ACHN (cell line): ENCODE measurements at places on chromosomes 7 and 10.

DNA sequence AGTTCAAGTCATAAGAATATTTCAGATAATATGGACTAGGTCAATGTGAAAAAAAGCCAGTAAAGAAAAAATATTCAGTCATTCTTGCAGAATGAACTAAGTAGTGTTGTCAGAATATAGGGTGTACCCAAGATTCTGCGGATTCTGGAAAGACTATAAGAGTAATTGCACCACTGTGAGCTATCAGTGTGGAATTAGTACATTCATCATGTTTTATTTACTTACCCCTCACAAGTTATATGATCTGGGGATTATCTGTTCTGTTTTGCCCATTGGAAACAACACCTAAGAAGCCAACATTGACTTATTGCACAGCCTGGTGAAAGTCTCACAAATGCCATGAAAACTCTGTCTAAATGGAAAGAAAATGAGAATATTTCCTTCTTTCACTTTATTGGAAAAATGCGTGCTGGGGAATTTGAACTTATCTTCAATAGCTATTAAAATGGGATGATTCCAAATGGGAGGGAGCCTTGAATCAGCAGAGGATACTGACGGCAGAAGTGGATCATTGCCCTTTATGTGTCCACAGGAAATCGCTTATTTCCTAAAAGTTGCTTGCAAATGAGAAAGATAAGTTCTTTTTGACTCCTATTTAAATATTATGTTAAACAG is 563.3 kb upstream of the POM121L12 start:
- no peak for DNase-seq

- no peak for DNase-seq
Measured at GRCh38 chr10:121595351-121595805, 2.9 kb downstream of the FGFR2 start.

DNA sequence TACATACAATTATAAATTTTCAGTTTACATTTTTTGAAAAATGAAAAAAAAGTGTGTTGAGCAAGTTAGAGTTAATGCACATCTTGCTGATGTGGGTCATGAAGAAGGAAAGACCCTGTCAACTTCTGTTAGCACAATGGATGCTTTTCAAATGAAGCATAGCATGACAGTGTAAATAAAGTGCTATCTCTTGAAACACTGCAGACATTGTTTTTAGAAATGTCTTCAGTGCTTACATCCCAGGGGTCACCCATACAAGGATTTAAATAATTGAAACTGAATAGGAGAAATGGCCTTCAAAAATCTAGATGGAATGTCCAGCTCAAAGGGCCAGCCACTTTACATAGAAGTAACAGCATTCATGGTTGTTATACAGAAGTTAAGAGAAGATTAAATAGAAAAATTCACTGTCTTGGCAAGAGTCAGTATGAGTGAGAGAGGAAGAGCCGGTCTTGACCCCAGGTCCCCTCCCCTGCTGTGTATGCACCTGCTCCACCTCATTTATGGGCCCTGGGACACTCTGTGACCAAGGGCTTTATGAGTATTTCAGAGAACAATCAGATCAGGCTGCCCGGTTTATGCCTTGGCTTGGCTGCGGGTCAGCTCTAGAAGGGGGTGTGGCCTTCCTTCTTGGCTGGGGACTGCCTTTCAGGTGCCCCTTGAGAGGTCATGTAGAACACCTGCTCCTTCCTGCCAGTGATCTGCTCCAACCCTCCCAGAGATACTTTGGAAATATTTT is 237.7 kb upstream of the TMEM72 start:
- no peak for DNase-seq

- DNase-seq: no peak
Measured at GRCh38 chr7:121410829-121411596, 14.9 kb upstream of the FAM3C start.

GRCh38 chr10:58280477-58280876 is 11.5 kb downstream of the CISD1 start:
- no peak for DNase-seq

DNA sequence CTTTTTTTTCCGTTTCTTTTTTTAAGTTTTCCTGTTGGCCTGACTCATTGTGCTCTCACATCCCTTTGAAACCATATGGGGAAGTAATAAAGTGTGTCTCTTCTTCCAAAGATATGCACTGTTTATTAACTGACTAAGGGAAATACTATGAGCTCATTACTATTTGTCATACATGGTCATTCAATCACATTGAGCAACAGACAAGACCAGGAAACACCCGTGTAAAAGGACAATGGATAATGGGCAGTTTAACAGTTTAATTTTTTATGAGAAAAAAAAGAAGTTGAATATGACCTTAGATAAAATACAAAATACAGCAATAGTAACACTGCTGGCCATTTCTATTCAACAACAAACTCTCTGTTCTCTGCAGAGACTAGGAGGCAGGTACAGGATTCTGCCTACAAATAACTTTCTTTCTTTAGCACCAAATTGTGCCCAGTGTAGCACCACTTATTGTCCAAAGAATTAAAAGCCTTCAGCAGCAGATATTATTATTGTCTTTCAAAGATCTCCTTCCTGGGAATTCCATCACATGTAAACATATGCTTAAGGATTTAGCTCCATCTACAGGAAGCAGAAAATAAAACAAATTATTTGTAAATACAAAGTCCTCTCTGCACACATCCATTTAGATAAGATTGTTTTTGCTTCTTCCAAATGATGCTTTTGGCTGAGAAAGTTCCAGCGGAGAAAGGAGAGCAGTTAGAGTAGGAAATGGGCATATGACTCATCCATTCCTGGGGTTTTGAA is 55.0 kb upstream of the AKR1E2 start:
- peak; percentile 84 for DNase-seq

GRCh38 chr10:108388706-108389105 is 1224.2 kb upstream of the SORCS1 start:
- DNase-seq: no peak

DNA sequence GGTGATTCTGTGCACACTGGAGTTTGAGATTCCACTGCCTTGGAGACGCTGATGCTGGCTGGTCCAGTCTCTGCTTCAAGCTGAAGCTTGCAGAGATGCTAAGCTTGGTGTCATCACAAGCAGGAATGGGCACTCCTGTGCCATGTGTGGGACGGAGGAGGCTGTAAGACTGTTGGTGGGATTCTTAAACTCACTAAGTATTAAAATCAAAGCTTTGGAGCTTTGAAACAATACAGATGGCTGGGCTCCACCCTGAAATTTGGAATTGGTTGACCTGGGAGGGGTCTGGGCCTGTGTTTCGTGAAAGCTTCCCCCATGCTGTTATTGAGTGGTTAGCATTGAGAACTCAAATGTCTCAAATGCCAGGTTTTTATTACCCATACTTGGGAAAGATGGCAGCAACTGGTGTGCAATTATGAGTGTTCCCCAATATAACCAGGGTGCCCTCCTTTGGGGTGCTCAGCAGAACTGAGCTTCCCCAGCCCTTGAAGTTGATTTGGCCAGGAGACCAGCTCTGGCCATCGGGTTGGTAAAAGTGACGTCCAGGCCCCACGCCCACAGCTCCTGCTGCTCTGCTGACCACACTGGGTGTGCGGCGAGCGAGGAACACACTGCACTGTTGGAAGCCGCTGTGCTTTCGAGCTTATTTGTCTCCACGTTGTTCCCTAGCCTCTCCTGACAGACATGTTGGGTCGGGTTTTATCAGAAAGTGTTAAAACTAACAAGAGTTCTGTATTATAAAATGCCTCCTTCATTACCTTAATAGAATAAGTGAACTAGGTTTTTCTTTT is 377.7 kb downstream of the GLRX3 start:
- DNase-seq: no peak

DNA sequence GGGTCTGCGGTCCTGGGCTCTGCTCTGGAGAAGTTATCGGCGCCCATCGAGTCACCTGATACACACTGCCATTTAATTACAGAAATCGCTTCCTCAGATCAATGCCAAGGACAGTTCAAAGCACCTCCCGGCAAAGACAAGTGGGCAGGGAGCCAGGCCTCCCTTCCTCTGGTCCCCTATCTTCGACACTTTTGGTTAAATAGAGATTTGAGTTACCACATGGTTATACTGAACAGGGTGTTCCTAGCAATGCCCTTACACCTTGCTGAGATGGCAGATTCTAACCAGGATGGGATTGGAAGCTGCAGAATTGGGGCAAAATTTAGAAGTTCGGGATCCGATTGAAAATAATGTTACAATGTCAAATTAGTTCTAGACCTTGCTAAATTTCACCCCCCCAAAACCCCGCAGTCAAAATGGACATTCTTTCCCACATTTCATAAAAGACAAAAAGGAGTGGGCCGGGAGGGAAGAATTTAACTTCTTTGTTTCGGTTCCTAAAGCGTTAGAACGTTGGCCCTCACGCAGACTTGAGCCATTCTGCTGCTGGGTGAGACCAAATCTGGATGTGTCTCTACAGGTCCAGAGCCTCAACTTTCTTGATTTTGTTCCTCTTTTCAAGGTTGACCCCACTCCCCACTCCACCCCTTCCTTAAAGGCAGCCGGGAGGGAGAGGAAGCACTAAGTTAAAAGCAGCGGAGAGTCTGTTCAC is 2.2 kb upstream of the DLX5 start:
- DNase-seq: no peak

DNA sequence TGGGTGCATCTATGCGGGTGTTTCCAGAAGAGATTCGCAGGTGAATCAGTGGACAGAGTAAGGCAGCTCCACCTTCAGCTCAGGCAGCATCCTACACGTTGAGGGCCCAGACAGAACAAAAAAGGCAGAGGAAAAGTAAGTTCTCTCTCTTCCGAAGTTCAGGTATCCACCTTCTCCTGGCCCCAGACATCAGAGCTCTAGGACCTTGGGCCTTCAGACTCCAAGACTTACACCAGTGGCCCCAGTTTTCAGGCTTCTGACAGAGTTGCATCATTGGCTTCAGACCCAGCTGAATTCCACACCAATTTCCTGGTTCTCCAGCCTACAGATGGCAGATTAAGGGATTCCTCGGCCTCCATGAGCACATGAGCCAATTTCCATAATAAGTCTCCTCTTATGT is 102.2 kb upstream of the GPR26 start:
- DNase-seq: no peak

- no peak for DNase-seq
Measured at GRCh38 chr7:158647475-158647792, 57.2 kb downstream of the NCAPG2 start.

- DNase-seq: no peak
Measured at GRCh38 chr10:59803714-59804113, 50.5 kb upstream of the MRLN start.

DNA sequence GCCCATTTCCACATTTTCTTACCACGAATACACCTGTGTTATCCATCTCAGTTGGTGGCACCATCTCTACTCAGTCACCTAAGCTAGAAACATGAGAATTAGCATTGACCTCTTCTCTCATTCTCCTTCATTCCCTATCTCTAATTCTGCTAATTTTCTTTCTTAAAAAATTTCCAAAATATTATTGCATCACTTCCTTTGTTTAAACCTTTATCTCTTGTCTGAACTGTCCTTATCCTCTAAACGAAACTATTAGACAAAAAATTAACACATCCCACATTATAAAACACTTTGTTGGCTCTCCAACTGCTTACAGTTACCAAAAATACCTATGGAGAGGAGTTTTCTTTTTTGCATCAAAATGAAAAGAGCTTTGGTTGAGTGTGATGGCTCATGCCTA is 18.3 kb downstream of the TAF3 start:
- DNase-seq: no peak

GRCh38 chr7:6148724-6149360 is 117.7 kb downstream of the ANKRD61 start:
- DNase-seq: no peak

GRCh38 chr10:62047960-62048383 is 146.5 kb downstream of the ARID5B start:
- no peak for DNase-seq

GRCh38 chr7:88576720-88577119 is 182.8 kb upstream of the ZNF804B start:
- no peak for DNase-seq

GRCh38 chr7:4269086-4269485 is 413.0 kb upstream of the FOXK1 start:
- no peak for DNase-seq

DNA sequence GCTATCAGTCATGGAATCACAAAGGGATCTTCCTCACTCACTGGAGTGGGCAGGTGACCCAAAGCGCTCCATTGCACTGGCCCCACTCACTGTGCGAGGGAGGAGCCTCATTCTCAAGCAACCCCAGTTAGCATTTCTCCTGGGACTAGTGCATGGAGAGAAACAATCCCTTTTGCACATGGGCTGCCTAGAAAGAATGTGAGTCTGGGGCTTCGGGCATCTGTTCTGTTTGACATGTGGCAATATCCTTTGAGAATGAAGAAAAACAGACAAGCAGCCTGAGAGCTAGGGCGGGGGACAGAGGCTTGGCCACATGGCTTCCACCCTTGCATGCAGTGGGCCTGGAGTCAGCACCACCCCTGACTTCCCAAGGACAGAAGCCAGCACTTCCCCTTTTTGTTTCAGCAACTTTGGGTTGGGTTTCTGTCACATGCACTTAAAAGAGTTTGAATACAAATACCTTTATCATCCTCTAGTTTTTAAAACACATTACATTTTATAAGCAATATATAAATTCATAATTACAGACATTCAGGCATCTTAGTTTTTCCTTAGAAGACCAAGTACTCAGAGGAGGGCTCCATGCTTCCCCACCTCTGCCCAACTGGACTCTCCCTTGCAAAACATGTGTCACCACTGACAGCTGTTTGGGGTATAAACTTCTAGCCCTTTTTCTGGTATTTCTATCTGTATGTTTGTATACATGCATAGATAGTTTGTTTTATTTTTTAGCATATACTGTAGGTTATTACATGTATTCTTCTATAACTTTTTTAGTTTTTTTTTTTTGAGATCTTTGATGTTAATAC is 73.8 kb downstream of the RBM20 start:
- DNase-seq: no peak

GRCh38 chr7:1321411-1322239 is 89.0 kb downstream of the UNCX start:
- DNase-seq: no peak

DNA sequence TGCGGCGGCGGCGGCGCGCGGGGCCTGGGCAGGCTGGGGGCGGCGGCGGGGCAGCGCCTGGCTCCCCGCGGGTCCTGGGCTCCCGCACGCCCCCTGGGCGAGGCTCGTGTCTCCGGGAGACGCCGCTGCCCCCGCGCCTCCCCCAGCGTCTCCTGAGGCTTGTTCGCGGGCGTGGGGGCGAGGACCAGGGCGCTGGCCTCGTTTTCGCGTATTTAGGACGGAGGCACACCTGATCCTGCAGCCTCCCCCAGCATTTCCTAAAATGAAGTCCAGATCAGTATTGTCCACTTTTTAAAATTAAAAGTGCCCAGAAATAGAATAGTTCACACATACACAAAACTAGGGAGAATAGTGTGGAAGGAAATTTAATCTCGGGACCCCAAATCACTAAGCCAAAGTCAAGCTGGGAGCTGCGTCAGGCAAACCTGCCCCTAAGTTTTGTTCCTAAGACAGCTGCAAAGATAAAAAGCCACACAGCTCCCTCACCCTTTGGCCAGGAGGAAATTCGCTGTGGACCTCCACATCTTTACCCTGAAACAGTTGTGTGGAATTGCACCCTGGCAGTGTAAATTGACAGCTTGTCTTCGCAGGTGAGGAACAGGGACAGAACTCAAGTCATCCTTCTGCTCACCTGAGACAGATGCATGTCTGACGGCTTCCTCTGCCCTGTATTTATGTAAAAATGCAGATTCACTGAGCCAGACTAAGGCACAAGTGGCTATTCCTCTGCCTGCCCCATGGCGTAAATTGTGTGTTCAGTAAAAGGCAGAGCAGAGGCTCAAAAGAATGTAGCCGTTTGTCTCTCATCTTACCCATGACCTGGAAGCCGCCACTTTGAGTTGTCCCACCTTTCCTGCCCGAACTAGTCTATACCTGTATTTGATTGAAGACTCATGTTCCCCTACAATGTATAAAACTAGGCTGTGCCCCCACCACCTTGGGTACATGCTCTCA is 740 bp downstream of the GALNT11 start:
- no peak for DNase-seq

- DNase-seq: no peak
Measured at GRCh38 chr7:157518514-157519175, 181.8 kb downstream of the DNAJB6 start.
